ENCODE measurements at places on chromosomes 1 and 21. TPM values are rescaled to one million over a fixed set of nuclear protein-coding genes. Genes with fewer than 3 reads are reported as not detected.

CHAF1B gene
- total RNA-seq: 5.7 TPM

OR2L3 gene
- total RNA-seq: not detected

ANKRD35 gene
- 0.46 TPM for total RNA-seq

MAP1LC3C gene
- total RNA-seq: not detected

RUSC1 gene
- 86.9 TPM for total RNA-seq

KRTAP7-1 gene
- not detected for total RNA-seq

GPR3 gene
- 2.6 TPM for total RNA-seq

AIRE gene
- total RNA-seq: not detected

GRCh38 chr21:45210461-45210983, 77.2 kb downstream of the POFUT2 start:
- DNase-seq: no peak

- no peak for DNase-seq
Measured at GRCh38 chr1:11790880-11791715, 14.7 kb downstream of the MTHFR start.

DNA sequence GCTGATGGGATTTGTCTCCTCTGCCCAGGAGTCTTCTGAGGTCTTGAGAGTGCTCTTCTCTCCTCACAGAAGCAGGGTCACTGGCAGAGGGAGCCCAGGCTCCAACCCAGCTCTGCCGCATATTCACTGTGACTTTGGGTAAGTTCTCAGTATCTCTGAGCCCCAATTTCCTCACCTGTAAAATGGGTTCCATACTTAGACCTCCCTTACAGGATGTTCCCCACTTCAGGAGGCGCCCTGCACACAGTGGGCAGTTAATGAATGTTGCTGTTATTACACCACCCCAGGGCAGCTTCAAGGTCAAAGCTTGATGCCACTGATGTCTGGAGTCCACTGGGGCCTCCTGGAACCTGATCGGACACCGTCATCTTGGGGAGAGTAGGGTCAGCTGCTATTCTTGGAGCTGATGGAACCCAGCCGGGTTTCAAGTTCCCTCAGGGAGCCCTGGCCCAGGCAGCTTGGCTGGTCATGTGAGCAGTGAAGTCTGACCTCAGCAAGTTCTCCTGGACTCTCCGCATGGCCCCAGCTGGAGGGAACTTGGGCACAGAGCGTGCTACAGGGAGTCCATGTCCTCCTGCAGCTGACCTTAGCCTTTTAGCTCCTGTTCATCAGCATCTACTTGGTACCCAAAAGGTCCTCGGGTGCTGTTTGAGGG, 21.8 kb downstream of the COA7 start:
- no peak for DNase-seq

- DNase-seq: peak; percentile 68
Measured at GRCh38 chr1:173715538-173715844, 710 bp downstream of the KLHL20 start.

GRCh38 chr1:8955406-8955805, 9.7 kb downstream of the CA6 start:
- DNase-seq: no peak

DNA sequence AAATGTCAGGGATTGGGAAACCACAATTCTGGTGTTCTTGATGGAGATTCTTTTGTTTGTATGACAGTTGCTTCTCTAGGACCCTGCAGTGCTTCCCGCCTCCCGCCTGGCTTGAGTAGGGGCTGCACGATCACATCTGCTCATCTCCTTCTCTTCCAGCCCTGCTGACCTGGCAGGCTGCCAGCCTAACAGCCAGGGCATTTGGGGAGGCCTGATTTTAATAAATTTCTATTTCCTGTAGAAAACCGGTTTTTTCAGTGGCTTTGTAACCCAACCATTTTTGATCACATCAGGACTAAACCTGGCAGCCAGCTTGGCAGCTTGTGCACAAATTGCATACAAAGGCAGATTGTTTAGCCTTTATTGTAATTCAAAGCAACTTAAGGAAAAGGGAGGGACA, 78.9 kb downstream of the UBE2U start:
- DNase-seq: peak; percentile 51

DNA sequence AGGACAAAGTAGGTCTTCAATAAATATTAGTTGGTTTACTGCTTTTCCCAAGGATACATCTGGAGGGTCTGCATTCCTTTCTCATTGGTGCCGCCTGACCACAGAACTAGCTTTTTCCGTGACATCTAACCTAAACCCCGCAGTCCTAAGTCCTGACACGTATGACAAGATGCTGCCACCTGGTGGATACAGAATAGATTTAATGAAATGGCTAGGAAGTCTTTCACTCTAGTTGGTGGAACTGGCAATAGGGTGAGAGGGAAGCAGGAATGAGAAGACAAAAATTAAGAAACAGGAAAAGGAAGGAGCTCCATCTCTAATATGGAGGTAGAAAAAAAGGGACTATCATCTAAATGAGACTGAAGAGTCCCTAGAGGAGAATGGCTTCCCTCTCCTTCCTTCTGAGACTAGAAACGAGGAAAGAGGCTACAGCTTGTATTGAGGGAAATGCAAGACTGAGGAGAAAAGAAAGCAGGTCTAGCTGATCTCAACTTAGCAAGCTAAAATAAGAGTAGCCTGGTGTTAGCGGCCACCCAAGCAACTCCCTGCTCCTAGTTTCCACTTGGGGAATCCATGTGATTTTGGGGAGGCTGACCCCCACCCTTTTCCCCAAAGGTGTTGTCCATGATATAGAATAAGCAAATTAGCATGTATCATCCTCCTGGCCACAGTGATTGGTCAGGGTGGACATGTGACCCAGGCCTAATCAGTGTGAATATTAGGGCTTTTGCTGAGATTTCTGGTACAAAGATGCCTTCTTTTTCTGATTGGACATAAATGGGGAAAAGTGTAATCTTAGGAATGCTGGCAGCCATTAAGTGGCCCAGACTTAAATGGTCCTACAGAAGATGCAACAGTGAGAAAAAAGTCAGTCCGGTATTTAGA, 5.9 kb downstream of the RFX5 start:
- peak; percentile 82 for DNase-seq

GRCh38 chr1:1540090-1540817, at the start of gene TMEM240:
Gene TMEM240, minus strand, starts transcription at chr1:1540624. Its CDS starts 278 bp downstream, at chr1:1540346.
- no peak for DNase-seq

DNA sequence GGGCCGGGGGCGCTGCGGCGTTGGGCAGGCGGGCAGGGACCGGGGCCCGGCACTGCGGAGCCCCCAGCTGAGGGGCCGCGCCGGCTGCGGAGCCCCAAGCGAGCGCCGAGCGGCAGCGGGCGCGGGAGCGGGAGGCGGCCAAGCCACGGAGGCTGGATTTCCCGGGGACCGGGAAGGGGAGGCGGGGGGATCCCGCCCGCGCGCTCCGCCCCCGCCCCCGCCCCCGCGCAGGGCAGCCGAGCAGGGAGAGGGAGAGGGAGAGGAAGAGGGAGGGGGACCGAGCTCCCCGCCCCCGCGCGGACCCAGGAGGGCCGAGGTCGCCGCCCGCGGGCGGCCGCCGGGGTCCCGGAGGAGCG, at the start of gene DLGAP3:
DLGAP3 (minus strand) TSS at position 154 of the 356 bp plus-strand sequence. CDS start 24,267 bp downstream, outside the sequence.
- DNase-seq: no peak

DNA sequence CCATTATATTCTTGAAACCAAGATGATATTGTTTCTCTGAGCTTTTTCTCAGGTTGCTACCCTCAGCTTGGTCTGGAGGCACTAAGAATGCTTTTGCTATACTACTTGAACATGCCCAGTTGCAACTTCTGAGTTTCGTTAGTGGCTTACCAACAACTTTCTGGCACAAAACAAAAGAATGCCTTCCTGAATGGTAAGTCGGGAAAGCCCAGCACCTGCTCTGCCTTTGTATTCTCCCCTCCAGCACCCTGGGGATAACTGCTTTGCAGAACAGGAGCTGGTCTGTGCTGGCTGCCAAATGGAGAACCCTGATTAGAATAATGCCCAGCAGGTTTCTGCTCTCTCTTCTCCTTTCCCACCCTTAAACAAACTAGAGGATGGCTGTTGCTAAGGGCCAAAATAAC, 149.3 kb downstream of the TGFB2 start:
- no peak for DNase-seq

DNA sequence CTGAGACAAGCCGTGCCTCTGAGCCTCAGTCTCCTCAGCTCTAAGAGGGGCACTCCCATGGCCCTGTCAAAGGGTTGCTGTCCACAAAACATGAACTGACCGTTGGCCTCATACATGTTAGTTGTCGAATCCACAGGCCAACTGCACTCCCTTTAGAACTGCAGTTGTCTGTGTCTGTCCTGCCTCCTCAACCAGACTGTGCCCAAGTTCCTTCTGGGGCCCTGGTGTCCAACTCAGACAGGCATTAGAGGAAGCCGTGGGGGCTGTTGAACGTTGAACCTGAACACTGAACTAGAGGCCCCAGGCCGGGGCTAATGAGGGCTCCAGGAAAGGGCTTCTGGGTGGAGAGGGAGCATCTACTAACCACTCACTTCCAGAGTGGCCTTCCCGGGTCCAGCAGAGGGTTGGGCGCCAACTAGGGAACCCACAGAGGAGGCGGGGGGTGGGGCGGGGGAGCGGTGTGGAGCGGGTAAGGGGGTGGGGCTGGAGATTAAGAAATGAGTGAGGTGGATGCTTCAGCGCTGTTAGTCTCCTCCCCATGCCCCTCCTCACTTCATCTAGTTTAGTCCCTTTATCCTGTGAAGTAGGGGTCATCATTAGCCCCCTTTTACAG, at the start of gene RAB42:
RAB42 (plus strand) TSS at position 558 of the 613 bp plus-strand sequence. CDS start 247 bp downstream, outside the sequence.
- peak; percentile 12 for DNase-seq

DNA sequence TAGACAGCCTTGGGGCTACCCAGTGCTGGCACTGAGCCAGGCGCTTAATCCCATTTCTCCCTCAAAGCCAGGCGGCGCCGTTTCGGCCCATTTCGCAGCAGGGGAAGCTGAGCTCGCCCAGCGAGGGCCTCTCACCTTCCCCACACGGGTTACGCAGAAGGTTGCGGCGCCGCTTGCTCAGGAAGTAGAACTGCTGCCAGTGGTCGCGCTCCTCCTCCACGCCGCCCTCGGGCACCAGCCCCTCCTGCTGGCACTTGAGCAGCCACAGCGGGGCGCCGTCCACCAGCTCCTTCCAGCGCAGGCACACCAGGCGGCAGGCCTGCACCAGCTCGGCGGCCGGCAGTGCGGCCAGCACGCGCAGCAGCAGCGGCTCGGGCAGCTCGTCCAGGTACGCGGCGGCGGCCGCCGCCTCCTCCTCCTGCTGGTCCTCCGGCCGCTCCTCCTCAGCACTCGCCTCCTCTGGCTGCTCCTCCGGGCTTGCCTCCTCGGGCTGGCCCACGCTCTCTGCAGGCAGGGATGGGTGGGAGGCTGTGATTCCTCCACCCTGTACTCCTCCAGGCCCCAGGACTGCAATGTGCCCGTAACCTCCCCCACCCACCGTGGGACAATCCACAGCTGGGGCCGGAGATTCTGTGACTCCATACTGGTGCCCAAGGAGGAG, 3.8 kb downstream of the FBXO2 start:
- peak; percentile 71 for DNase-seq

Measured in HT-29 (cell line).